ENCODE measurements at places on chromosomes 7 and 10.

DNA sequence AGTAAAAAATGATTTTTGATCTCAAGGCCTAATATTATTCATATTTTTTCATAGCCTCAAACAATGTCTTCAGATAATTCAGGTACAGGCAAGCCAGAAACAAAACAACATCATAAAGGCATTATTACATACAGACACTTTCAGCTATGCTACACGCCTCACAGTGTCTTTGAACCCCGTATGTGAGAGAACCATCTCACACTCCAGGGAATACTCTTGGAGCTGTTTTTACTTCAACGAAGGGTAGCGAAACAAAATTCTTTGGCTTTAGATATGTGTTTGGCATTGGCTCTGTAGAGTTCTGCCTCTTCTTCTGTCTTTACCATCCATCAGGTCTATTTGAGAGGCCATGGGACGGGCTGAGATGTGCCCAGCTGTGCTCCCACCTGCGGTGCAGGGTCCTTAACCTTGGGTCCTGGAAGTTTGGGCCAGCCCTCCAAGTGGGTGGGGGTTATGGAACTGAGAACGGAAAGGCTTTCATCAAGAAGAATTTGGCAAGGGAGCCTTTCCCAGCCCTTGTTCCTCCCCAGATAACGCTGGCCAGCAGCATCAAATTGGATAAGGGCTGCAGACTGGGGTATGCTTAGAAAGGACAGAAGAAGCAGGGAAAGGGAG lies 276.9 kb downstream of the TCF7L2 start:
- no peak for DNase-seq

DNA sequence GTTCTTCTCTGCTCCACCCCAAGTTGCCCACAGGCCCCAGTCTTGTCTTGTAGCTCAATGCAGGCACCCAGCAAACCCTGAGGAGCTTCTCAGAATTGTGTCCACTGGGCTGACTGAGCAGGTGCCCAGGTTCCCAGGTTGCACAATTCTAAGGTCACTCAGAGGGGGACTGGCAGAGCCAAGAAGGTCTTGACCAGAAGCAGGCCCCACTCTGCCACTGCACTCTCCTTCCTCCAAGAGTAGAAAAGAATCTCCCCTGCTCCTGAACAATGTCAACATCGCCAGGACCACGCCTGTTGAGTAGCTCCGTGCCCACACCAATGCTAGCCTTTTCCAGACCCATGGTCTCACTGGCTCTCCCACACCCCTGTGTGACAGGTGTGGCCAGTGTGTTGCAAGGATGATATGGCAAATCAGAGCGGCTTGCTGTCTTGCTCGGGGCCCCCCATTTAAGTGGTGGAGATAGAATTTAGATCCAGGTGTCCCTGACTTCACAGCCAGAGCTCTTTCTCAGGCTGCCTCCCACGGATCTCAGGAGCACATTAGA lies 577 bp downstream of the LRRC18 start:
- no peak for DNase-seq

DNA sequence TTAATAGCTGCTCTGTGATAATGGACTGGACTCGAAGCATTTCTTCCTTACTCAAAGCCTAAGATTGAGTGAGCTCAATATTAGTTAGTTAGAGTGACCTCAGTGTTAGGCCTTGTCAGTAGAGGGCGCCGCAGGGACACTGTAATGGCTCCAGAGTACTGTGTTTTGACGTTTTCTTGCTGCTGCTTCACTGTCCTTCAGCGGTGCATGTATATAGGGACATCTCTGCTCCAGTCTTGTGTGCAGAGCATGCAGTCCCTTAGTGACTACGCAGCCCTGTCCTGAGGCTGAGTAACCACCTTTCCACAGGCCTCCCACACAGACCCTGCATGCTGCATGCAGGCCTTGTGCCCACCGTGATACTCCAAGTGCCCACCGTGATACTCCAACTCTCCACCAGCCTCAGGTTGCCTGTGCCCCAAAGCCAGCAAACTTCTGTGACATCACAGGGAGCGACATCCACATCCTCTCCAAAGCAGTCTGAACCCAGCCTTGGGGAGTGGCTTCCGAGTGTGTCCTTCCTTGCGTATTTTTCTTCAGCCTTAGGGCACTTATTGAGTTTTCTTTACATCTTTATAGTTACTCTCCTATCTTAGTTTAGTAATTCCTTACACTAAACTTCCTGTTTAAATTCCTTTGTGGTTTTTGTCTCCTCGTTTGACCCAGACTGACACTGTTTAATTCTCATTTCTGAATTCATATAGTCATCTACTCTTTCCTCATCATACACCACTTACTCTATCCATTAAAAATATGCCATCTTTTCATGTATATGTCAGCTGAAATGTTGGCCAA lies 118.2 kb downstream of the JAZF1 start:
- peak; percentile 61 for DNase-seq

DNA sequence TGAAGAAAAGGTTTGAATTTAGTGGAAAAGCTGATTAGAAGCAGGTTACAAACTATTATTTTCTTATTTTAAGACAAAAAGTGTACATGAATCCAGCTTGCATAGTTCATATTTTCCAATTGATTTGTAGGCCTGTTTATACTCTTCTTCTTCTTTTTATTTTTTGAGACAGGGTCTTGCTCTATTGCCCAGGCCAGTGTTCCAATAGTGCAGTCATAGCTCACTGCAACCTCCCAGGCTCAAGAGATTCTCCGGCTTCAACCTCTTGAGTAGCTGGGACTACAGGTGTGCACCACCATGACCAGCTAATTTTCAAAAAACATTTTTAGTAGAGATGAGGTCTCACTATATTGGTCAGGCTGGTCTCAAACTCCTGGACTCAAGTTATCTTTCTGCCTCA lies 45.0 kb downstream of the ARL4A start:
- no peak for DNase-seq

- DNase-seq: no peak
Observed at GRCh38 chr7:146889806-146890555, 773.4 kb downstream of the CNTNAP2 start.

GRCh38 chr10:15360566-15360965 lies 10.5 kb downstream of the FAM171A1 start:
- DNase-seq: no peak

DNA sequence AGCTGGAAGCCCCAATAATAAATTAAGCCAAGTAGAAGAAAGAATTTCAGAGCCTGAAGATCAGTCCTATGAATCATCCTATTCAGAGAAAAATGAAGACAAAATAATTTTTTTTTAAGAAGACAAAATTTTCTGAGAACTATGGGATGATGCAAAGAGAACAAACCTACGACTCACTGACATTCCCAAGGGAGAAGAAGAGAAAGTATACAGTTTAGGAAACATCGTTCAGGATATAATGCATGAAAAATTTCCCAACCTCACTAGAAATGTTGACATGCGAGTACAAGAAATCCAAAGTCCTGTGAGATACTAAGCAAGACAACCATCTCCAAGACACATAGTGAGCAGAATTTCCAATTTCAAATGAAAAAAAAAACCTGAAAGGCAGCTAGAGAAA lies 150.5 kb downstream of the THSD7A start:
- DNase-seq: no peak

GRCh38 chr10:84407388-84408049 lies 79.1 kb downstream of the CCSER2 start:
- DNase-seq: no peak

DNA sequence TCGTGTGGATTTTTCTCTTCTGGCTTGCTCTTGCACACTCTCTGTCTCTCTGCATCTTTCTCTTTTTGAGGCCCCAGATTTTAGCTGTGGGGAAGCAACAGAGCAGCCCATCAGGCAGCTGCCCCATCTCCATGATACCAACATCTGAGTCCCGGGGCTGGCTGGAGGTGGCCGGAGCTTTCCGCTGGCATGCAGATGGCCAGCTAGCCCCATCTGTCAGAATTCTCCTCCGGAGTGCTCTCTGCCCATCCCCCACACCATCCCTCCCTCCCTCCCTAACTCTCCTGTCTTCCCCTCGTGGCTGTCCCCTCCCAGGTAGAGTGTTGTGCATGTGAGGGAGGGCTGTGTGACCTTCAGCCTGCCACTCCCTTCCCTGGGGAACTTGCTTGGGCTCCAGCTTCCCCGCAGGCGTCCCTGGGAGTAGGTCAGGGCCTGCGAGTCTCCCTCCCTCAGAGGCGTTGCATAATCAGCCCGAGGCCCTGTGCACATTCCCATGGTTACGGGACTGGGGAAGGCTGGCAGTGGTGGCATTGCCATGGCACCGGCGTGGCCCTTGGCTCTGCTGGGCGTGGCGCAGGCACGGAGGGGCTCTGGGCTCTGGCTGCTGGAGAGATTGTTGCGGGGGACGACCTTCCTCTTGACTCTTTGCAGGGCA lies 24.7 kb downstream of the GHRHR start:
- DNase-seq: no peak

GRCh38 chr7:158919686-158920085 lies 63.3 kb downstream of the DYNC2I1 start:
- DNase-seq: no peak

DNA sequence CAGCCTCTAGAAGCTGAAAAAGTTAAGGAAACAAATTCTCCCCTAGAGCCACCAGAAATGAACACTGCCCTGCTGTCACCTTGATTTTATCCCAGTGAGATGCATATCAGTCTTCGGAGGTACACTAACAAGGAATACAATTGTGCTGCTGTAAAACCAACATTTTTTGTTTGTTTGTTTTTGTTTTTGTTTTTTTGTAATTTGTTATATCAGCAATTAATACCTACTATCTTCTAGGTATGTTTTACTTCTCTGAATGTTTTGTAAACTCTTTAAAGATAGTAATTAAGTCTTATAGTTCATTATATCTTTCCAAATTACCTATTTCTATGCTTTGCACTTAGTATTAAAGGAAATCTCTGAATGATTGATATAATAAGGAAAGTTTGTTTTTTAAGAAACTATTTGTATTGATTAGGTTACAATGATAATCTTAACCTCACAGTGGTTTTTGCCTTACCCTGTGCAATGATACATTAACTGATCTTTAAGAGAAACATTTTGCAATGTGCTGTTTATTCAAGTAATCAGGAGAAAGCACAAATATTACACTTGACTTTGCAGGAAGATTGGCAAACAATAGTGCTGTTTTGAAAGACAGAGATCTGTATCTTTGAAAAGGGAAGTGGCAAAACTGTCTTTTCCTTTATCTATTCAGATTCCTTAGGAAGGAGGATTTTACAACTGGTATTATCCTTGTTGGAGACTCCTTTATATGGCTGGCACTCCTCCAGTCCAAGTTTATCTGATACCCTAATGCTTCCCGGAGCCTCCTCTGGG lies 11.3 kb upstream of the HGF start:
- no peak for DNase-seq

DNA sequence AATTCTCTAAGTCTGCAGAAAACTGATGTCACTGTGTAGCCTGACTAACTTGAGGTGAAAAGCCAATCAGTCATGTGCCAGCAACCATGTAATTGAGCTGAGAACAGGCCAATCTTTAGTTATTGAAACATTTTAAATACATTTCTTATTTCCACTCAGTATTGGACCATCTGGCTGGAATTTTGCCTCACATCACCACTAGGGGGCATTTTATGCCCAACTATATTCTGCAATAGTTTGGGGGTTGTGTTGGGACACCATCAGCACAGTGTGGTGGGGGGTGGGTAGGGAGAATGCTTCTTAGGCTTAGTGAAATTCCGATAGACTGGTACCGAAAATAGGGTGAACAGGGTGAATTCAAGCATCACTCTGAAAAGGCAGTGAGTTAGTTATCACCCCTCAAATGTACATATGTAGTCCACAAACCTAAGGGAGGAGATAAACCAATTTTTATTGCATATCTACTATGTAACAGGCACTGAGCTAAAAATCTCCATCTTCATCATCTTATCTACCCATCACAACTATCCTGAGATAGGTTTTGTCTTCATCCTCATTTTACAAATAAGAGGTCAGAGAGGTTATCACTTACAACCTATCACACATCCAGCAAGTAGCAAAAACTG lies 17.8 kb downstream of the NPSR1 start:
- DNase-seq: peak; percentile 15

GRCh38 chr7:27727058-27727457 lies 12.9 kb upstream of the TAX1BP1 start:
- DNase-seq: no peak

GRCh38 chr10:17290226-17290625 lies 62.2 kb downstream of the VIM start:
- DNase-seq: no peak

- no peak for DNase-seq
Observed at GRCh38 chr10:62326176-62326575, 48.0 kb upstream of the ZNF365 start.

DNA sequence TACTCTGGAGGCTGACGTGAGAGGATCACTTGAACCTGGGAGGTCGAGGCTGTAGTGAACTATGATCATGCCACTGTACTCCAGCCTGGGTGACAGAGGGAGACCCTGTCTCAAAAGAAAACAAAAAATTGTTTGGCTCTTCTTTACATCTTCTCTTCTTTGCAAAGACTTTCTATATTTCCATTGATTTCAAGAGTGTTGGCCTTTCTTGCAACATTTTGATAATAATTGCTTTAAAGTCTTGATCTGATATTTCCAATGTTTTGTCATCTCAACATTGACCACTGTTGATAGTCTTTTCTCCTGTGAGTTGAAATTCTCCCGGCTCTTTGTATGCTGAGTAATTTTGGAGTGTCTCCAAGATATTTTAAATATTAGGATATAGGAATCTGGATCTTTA lies 17.8 kb upstream of the CLDN4 start:
- DNase-seq: no peak

GRCh38 chr10:50855015-50855414 lies 30.4 kb downstream of the A1CF start:
- DNase-seq: no peak
